ELR (cell line): ENCODE measurements at places on chromosomes 16 and 17.

DNA sequence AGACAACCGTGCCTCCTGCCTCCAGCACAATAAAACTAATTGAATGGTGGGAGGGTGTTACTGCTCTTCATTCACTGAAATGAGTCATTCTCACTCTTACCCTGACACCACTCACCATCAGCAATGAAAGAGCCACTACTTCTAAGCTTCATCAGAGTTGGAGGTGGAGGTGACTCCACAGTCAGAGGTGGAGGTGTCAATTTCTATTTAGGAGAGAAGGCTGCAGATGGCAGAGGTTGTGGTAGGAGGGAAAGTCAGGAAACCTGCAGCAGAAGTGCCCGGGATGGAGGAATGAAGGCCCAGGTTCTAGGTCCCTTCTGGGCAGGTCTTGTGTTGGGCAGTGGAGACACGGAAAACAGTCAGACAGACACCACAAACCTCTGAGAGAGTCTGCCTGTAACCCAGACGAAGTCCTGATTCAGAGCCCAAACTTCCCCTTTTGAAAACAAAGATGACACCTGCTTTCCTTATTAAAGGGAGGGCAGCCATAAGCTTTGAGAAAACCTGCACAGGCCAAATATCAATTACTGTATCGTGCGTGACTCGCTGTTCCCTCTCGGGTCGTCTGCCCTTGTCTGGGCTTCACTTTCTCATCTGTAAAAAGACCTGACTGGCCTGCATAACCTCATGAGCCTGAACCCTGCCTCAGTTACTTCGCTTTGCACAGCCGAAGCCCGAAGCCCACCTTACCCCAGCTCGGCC, 668 bp downstream of the ATPAF2 start:
- peak; percentile 38 for DNase-seq

DNA sequence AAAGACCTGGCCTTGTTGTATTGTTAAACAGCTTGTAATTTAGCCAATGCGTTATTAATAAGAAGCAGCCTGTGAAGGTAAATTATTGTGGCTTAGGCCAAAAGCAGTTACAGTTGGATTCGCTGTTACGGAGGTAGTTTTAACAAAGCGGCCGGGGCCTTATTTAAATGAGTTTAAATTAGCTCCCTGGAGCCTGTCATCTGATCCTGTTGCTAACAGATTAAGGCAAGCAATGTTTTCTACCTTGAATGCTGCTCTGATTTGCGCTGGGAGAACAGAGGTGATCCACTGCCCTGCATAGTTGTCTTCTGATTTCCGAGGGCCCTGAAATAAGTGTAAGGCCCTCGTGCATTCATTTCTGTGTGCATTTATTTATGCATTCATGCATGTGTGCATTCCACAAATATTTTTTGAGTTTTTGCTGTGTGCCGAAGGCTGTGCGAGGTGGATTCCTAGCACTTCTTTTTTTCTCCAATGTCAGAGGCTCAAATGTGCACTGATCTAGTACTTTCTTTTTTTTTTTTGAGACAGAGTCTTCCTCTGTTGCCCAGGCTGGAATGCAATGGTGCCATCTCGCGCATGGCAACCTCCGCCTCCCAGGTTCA, 10.9 kb downstream of the SEC14L5 start:
- DNase-seq = no peak

DNA sequence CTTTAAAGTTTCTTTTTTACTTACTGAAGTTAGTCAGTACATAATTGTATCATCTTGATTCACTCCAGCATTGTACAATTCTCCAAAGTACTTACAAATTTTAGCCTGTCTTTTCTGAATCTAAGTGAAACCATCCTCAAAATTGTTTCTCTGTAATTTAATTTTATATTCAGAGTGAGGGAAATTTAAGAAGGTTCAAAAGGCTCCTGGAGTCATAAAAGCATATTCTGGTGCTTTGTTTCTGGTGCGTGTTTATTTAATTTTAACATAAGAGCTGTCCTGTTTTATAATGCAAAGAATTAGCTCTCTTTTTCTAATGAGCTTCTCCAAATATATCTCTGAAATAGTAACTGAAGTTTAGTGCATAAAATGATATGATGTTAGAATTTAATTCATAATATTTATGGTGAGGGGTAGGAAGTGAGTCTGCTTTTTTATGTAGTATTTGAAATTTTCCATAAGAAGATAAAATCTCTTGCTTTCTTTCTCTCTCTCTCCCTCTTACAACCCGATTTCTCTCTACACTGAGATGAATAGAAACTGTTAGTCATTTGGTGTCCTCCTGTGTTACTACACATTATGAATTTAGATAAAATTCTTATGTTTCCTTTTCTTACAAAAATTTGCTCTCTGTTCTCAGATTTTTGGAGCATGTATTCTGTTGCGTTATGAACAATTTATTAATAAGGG, 339.8 kb downstream of the BCAS3 start:
- no peak for DNase-seq

- DNase-seq = no peak
Measured at GRCh38 chr17:58043221-58044181, 36.5 kb upstream of the SRSF1 start.

GRCh38 chr16:6827931-6828330, 504.7 kb upstream of the RBFOX1 start:
- no peak for DNase-seq

DNA sequence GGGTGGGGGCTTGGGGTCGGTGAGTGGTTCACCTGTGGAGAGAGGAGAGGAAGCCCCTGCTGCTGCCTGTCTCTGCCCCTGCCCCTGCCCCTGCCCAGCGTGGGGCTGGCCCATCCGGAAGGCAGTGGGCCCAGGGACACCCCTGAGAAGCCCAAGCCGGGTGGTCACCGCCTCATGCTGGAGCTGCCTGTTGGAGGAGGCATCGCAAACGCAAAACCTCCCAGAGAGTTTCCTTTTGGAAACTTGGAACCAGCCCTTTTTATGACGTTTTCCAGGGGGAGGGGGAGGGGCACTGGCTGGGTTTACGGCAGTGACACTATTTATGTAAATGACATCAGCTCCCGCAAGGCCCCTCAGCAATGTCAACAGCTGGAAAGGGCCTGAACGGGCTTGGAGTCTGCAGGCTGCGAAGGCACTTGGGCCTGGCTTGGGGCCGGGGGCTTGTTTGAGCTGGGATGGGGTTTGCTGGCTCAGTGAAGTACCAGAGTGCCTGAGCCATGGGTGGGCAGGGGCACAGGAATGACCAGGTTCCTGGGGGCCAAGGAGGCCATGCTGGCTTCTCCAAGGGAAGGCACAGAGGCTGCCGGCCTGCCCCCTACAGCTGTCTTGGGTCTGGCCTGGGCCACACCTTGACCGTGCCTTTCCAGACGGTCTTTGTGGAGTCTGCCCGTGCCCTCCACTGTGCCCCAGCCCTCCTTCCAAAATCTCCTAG, 219.5 kb downstream of the NTN1 start:
- DNase-seq = no peak

DNA sequence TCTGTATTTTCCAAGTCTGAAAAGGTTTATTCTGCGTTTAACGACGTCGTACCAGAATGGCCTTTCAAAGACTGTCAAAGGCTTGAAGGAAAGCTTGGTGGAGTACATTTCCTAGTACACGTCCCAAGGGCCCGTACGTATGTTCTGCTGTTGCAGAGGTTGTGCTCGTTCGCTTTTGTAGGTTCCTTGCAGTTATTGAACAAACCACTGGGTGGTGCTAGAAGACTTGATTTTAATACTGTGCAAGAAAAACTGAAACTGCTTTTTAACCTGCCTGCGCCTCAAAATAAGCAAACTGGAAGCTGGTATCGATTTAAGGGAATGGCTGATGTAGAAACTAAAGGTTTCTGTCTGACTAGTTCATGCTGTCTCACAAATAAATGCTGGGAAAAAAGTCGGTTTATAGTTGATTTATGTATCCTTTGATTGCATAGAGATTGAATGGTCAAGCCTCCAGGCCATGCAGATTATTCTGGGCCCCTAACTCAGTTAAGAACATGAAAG, 54.6 kb downstream of the USP10 start:
- DNase-seq = peak; percentile 87

DNA sequence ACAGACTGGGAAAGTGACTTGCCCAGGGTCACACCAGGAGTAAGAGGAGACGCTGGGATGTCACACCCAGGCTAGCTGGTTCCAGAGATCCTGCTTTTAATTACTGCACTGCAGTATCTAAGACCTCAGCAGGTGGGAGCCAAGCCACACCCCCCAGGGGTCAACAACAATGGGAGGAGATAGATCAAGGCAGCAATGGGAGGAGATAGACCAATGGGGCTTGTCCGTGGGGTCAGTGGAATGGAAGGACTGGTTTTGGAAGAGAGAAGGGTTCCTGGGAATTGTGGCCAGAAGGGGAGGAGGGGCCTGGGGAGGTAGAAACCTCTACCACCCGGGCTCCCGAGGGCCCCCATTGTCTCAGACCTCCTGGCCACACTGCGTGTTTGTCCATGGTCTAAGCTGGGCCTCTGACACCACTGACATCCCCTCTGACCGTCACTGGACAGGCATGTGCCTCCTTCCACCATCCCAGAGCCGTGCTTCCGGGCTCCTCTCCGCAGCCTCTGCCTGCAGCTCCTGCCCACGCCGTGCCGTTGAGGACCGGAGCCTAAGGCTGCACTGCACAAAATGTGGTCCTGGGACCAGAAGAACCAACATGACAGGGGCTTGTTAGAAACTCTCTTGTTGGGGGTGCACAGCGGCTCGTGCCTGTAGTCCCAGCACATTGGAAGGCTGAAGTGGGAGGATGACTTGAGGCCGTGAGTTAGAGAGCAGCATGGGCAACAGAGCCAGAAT, 69.8 kb upstream of the RPH3AL start:
- DNase-seq = no peak

- DNase-seq = no peak
Measured at GRCh38 chr16:2226245-2226793, 2.9 kb downstream of the E4F1 start.

DNA sequence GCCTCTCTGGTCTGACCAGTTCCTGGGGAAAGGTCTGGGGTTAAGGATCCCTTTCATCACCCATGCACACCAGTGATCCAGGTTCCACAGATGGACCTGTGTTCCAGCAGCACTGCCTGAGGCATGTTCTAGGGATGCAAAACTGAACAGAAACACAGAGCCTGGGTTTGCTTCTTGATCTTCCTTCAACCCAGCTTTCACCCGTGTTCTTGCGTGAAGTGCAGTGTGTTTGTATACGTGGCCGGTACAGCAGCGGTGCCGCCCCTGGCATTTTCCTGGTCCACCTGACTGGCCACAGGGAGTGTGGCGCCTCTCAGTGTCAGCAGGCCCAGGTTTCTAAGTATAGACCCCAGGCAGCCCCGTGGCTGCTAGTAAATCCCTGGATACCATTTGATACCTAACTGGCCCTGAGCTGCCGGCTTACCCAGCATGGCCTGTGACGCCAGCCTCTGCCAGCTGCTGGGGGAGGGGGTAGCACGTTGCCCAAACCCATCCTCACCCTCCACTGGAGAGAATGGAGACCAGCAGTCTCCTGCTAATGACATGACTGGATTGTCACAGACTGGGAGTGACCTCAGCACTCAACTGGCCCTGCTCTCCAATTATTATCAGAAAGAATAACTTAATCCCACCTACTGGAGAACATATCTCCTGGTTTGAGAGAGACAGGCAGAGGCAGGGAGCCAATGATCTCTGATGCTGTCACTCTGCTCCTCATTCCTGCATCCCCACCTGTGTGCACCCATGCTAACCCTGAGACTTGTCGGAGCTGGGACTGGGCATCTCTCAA, 59.2 kb upstream of the LGALS9 start:
- DNase-seq = no peak

DNA sequence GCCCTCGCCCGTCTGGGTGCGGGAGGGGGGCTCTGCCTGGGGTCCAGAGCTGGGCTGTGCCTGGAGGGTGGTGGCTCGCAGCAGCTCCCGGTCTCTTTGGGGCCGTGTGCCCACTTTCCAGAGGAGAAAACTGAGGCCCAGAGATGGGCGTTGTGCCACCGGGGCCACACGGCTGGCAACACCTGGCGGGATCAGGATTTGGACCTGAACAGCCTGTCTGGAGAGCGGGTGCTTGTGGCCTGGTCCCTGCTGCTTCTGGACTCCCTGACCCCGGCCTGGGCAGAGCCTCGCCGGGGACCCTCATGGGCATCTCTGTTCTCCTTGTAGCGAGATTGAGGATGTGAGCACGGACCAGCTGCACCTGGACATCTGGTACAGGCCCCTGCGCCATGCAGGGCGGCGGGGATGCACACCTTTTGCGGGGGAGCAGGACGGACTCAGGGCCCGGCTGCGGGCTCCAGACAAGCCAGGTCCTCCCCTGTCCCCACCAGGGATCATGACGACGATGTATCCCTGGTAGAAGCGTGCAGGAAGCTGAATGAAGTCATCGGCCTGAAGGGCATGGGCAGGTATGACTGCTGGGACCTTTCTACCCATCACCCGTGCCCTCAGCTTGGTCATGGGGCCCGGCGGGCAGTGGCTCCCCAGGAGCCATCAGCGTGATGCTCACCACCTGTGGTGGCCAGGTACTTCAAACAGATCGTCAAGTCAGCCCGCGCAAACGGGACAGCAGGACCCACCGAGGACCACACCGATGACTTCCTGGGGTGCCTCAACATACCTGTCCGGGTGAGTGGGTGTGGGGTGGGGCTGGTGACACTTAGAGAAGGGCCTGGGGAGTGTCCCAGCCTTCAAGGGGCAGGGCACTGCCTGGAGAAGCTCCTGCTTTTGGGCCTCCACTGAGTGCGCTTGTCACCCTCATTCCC, 8.3 kb downstream of the BAIAP3 start:
- no peak for DNase-seq

DNA sequence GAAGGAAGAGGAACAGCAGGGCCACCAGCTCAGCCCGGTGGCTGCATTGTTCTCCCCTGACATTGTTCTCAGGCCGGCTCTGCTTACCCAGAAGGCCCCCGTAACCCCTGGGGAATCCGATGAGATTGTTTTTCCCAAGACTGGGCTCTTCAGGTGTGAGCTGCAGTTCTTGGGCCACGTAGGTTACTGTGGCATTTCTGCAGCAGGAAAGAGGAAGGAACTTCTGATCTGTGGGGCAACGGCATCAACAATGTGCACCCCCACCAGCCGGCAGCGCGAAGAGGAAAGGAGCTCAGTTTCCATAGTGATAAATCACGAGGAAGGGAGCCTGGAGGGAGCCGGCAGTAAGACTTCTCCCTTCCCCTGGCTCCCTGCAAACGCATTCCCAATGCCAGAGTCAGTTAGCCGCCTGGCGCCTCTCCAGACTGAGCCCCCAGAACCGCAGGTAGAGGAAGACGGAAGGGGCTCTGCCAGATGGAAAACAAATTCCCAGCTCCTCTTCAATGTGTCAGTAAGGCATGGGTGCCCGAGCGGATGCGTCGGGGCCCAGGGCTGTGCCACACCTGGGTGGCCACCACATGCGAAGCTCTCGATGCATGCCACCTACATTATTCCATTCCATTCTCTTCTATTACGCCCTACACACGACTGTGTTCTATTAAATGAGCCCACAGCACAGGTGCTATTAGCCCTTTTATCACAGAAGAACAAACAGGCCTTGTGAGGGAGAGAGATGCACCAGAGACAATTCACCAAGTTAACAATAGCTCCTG, 21.5 kb upstream of the PECAM1 start:
- peak; percentile 27 for DNase-seq
